ENCODE measurements at places on chromosomes 1 and 21.

DNA sequence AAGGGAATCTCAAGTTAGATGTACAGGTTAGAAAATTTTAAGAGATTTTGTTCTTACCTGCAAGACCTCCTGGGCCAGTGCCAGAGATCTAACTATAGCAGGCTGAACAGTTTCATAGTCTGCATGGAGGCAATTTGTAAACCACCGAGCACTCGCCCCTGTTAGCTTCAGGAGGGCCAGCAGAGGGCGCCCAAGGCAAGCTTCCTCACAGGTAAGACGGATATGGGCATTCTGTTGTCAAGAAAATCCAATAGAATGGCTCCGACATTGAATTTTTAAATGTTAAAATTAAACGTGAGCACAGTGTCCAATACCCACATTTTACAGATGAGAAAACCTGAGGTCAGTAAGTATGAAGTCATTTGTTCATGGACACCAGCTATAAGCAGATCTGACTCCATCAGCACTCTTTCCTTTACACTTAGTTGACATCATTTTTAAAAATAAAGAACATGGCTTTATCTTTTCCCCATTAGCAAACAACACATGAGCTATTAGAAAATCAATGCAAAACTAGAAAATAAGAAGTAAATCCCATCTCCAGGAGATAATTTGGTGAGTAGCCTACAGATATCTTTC, 2.2 kb downstream of the REG4 start:
- DNase-seq, result peak; percentile 56

DNA sequence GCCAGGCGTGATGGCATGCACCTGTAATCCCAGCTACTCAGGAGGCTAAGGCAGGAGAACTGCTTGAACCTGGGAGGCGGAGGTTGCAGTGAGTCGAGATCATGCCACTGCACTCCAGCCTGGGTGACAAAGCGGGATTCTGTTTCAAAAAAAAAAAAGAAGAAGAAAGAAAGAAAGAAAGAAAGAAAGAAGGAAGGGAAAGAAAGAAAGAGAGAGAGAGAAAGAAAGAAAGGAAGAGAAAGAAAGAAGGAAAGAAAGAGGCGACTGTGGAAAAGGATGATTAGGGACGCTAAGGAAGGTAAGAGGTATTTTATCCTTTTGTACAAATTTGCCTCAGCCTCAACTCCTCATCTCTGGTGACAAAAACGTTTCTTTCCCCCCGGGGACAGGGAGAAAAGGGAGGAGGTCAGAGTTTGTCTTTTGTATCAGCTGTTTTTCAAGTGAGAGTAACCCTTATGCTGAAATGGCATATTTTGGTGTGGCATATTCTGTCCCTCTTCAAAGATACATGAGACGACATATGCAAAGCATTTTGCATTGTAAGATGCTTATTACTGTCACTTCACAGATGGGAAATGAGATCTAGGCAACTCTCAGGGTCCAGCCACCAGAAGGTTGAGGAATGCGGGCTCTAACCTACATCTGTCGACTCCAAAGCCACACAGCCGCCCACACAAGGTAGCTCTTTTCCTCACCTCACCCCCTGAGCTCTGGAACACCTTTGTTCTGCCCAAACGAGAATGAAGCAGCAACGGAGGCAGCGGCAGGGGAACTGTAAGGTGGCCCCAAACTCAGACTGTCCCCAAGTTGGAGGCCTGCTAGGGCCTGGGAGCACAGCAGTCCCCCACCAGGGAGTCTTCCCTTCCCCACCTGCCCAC, 38.0 kb downstream of the NUAK2 start:
- DNase-seq, result no peak

DNA sequence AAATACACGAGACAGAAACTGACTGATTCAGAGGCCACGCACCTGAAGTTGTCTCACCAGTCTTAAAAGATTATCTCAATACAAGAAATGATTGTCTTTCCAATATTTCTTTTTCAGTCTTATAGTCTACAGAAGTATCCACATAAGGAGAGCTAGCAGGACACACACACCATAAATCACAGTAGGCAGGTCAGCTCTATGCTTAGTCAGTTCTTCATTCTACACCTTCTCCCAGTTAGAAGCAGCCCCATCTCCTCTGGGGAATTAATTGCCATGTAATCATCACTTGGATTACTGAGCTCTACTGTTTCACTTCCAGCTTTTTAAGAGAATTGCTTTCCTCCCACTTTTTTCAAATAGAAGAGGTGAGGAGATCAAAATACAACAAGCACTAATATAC, 59.6 kb downstream of the SMYD3 start:
- DNase-seq, result no peak

GRCh38 chr1:8017495-8018197, 8.5 kb downstream of the ERRFI1 start:
- DNase-seq, result no peak

DNA sequence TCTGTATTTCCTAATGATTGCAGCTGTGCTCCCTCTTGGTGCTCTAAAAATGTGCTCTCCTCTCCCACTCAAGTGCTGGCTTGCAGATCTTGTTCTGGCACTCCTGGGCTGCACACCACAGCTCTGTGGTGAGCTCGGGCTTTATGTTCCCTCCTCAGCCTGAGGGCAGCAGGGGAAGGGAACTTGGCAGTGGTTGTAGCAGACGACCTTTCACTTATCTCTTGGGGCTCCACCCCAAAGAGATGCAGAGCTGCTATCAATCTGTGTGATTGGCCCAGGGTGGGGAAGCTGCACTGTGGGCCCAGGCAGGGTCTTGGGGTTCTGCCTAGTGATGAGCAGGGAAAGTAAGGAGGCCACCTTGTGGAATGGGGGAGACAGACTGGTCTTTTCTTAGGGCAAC, 143.5 kb upstream of the GORAB start:
- no peak for DNase-seq

DNA sequence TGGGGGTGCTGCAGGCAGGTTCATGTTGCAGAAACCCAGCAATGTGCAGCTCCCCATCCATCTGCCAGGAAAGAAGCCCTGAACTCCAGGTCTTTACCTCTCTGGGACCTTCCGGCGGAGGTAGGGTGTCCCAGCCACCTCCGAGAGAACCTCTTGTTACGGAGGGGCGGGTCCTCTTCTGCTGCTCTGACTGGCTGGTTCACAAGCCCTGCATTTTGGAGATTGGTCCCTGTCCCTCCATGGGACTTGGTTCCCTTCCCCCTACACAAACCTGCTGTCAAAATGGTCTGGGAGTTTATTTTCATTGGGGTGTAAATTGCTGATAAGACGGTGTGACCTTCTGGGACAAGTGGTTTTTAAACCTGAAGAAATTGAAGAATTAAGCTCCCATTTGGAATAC, 8.0 kb upstream of the CELSR2 start:
- DNase-seq, result no peak

DNA sequence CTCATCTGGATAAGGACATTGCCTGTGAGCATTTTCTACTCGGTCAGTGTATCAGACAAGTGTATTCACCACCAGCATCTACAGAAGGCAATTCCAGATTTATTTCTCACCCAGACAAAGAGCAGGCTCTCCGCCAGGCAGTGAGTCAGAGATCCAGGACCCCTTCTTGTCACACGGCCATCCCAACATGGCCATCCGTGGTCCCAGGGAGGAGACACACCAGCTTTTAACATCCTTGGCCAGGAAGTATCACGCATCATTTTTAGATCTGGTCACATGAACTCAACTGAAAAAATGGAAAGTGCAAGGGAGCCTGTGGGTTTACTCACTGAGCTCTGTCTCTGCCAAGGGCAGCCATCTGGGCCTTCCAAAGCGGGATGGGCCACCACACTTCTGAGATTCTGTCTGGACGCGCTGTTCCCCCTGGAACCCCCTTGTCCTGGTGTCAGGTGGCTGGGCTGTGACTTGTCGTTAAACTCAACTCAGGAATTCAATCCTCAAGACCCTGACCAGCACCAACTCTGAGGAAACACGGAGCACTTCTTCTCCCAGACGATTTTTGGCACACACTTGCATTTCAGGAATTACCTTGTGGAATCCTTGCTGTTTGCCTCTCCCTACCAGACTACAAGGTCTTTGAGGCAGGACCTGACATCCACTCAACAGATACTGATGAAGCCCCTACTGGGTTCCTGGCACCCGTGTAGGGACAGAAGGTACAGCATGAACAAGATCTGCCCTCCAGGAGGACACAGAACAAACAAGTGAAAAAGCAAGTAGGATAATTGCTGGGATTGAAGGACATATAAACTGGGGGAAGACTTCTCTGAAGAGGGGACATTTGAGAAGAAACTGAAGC, 21.6 kb upstream of the CCSAP start:
- no peak for DNase-seq

DNA sequence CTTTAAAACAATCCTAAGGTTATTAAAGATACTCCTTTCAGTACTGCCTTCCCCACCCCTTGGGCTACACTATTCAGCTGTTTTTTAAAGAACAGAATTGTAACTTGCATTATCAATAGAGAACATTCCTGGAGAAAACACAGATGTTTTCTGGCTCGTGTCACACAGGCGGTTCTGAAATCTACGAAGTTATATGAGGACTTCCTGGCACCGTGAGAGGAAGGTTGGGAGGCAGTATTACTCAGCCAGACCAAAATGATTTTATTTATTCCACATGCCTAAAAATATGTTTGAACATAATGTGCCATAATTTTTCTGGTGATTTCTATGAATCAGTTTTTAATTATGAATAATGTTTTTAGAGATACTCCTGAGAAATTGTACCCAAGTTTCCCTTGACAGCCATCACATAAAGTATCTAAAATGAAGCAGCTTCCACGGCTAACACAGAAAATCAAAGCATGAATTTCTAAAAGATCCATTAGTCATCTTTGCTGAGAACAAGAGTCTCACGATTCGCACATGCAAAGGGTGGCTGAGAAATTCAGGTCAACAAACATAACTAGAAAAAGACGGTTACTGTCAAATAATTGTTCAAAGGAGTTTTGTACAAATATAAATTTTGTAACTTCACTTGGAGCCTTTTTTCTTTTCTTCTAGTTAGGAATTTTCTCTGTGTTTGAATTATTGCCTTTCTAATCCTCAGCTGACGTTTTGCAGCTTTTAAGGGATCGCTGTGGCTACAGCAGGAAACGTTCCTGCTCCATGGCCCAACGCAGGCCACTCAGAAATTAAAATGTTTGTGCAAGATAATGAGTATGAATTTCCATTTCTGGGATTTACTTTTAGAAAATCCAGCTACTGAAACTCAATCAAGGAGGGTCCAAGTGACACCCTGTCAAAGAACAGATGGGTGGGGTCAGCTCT, 8.0 kb upstream of the SIM2 start:
- no peak for DNase-seq

DNA sequence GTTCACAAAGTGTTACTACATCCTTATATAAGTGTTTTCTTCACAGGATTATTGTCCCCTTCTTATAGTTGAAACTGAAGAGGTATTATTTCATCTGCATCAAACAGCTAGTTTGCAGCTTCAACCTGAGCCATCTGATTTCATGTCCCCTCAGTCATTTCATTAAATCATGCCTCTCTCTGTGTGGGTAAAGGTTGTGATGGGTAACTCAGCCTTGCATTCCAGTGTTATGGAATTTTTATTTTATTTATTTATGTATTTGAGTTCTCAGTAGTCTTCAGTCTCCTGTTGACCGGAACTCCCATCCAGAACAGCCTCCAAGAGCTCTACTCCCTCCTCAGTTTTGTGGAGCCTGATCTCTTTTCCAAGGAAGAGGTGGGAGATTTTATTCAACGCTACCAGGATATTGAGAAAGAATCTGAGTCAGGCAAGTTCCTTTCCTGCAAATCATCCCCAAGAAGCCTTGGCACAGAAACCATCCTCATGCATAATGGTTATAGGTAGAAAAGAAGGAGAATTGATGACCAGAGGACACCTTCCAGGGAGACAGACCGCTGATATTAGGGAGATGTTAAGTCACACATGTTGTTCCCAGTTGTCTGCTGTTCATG, 21.8 kb downstream of the CHD1L start:
- DNase-seq, result no peak

- DNase-seq, result no peak
Measured at GRCh38 chr1:203271018-203271743, 34.1 kb upstream of the BTG2 start.

DNA sequence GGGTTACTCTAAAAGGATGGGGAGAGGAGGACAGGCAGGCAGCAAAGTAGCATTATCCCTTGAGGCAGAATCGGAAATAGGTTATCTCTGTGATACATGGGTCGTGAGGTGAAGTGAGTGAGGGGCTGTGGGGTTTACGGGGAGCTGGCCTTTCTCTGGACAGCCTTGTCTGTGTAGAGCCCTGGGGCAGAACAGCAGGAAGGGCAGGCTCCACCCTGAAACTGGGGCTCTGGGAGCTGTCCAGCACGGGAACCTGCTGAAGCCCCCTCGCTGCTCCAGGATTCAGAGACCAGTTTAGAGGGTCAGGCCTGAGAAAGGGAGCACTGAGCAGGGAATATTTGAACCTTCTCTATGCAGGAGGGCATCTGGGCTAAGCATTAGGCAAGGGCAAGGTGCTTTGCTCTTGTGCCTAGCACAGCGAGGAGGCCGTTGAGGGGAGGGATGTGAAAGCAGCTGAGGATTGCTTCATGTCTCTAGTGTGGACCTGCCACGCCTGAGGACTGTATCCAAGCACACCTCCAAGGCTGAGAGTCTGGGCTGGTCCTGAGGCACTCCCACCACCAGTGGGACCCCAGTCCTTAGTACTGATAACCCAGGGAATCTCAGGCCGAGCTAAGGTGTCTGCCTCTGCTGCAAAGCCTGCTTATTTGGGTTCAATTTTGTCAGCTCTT, 55.8 kb downstream of the NAV1 start:
- no peak for DNase-seq

DNA sequence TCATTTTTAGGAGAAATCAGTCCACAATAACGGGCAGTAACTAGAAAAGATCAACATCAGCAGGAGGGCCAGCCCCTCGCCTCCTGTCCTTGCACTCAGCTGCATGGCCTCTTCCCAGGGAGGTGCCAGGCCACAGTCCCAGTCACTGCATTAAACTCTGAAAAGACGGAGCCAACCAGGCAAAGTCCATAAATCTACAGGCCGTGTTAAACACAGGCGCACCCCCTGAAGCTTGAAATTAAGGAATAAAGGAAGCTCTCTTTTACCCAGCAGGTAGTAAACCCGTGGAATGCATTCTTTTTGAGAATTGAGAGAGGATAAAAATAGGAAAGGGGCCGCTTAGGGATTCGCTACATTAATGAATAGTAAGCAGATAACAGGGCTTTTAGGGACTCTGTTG, 18.4 kb downstream of the H6PD start:
- DNase-seq, result no peak

GRCh38 chr1:26744075-26744959, 43.4 kb upstream of the PIGV start:
- DNase-seq, result peak; percentile 70

- DNase-seq, result no peak
Measured at GRCh38 chr1:205342986-205343385, 13.7 kb downstream of the KLHDC8A start.

DNA sequence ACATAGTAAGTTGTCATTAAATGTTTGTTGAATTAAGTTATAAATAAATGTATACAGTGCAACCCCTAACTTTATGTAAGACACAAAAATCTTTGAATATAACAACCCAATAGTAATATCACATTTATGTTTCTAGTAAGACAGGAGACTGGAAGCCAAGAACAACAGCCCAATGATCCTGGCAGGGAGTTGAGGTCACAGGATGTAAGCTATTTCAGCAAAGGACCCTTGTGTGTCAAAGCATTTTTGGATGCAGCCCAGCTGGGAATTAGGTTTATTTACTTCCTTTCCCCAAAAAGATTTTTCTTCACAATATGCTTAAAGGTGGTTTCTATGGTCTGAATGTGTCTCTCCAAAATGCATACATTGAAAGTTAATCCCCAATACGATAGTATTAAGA, 34.0 kb upstream of the ABCA4 start:
- DNase-seq, result no peak

Data from stimulated activated CD4-positive, alpha-beta T cell treated with anti-CD3 and anti-CD28 coated beads, Interleukin-4, amount 100 ng/mL, for 48 hours (primary cell).